Caki2 (cell line): ENCODE measurements at places on chromosomes 7 and 10. TPM values are rescaled to one million over a fixed set of nuclear protein-coding genes. Genes with fewer than 3 reads are reported as not detected.

GRCh38 chr10:109592391-109592790, 330.9 kb downstream of the XPNPEP1 start:
- DNase-seq, result no peak

GRCh38 chr10:24569330-24569796, 154.3 kb downstream of the ARHGAP21 start:
- no peak for DNase-seq

DNA sequence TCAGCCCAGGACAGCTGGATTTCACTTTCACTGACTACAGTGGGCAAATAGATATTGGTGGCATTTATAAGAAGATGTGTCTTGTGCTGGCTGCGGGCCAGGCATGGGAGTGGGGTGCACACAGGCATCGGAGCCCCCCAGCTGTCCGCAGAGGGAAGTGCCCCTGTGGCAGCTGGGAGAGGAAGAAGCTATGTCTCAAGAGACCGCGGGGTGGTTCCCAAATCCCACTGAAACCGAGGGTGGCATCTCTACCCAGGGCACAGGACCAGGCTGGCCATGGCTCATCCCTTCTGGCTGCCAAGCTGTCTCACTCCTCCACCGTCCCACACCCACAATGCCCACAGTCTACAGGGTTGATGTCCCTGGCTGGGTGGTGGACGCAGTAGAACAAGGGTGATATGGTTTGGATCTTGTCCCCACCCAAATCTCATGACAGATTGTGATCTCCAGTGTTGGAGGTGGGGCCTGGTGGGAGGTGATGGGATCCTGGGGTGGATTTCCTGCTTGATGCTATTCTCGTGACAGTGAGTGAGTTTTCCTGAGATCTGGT, 94.8 kb downstream of the TCERG1L start:
- no peak for DNase-seq

- no peak for DNase-seq
Measured at GRCh38 chr10:26715137-26715487, 17.6 kb downstream of the PDSS1 start.

The NUTM2E gene
- not detected in 2 replicates for total RNA-seq

The HIP1 gene
- 21.8 and 25.3 TPM in 2 replicates for total RNA-seq

The ANKRD61 gene
- not detected in 2 replicates for total RNA-seq

The CAMK2B gene
- 0.14 and 0.23 TPM in 2 replicates for total RNA-seq

The MYPN gene
- 0.64 TPM in 1 of 2 replicates, not detected in the other for total RNA-seq
